ENCODE measurements at places on chromosomes 12 and 14.

GRCh38 chr12:7009512-7009911 lies 8.8 kb downstream of the LPCAT3 start:
- no peak for DNase-seq

- DNase-seq: no peak
Observed at GRCh38 chr12:19316425-19316824, 122.9 kb upstream of the AEBP2 start.

DNA sequence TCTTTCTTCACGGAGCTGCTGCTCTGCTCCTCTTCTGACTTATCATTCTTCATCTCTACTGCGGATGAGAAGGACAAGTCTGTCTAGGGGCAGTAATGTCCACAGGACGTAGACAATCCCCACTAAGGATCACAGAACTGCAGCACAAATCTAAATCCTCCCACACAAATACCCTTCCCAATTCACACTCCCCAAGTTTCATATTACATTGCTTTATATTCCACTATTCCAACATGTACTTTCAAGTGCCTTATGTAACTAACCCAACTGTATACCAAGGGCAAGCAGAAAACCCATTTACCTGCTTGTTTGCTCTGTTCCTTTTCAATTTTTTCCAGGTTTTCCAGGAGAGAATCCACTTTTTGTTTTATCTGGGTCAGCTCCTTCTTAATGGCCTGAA lies 55.6 kb upstream of the OR5AU1 start:
- no peak for DNase-seq

- no peak for DNase-seq
Observed at GRCh38 chr14:95335071-95335470, 15.4 kb upstream of the CLMN start.

- DNase-seq: peak; percentile 87
Observed at GRCh38 chr14:50062438-50063085, 53.8 kb downstream of the VCPKMT start.
